MM.1S (cell line): ENCODE measurements at places on chromosomes 11 and 22.

DNA sequence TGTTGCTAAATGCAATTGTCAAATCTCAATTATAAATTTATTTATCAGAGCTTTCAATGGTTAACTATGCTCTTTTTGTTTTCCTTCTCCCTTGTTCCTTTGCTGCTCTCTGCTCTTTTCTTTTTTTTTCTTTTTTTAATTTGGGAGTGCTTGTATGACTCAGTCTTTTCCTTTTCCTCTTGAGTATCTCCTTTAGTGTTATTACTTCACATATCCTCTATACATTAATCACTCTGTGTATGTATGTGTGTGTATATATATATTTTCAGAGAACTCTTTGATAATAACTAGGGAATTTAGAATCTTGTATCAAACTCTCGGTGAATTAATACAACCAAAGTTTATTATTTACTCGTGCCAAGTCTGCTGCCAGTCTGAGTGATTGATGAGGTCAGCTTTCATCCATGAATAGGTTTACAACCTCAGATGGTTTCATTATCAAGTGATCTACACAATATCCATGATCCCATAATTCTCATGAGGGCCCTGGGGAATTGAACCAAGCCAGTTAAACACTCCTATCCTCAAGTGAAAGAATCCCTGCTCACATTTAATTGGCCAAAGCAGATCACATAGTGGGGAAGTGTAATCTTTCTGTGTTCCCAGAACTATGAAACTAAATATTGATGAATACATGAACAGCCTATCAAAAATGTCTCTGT lies 743.4 kb upstream of the CNTN5 start:
- H3K36me3 ChIP-seq: no peaks in the 10 kb centered on the region
- no peaks in the 10 kb centered on the region for H3K27me3 ChIP-seq
- H3K4me3 ChIP-seq: no peak overlapping the region

DNA sequence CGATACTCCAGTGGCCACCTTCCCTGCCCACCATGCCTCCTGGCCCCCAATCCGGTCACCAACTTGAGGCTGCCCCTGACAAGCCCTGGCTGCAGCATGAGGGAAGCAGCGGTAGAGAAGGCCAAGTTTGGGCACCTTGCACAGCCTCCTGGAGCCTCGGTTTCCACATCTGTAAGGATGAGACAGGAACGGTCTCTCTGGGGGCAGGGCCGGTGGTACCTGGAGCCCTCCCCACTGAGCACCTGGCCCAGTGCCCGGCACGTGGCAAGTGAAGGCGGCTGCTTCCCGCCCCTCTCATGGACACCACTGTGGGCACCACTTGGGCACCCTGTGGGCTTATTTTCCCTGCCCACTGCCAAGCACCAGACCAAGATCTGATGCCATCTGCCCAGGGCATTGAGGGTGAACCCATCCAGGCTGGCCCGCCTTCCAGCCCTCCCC lies 77.8 kb downstream of the CDKN1C start:
- no peak overlapping the region for H3K4me3 ChIP-seq
- H3K4me1 ChIP-seq: no peaks in the 10 kb centered on the region
- H3K27ac ChIP-seq: no peak overlapping the region
- no peaks in the 10 kb centered on the region for H3K36me3 ChIP-seq
- no peak for DNase-seq

GRCh38 chr11:114275280-114275679 lies 20.9 kb upstream of the NNMT start:
- no peak overlapping the region for H3K4me3 ChIP-seq
- no peaks in the 10 kb centered on the region for H3K36me3 ChIP-seq
- H3K27me3 ChIP-seq: no peaks in the 10 kb centered on the region
- DNase-seq: no peak

DNA sequence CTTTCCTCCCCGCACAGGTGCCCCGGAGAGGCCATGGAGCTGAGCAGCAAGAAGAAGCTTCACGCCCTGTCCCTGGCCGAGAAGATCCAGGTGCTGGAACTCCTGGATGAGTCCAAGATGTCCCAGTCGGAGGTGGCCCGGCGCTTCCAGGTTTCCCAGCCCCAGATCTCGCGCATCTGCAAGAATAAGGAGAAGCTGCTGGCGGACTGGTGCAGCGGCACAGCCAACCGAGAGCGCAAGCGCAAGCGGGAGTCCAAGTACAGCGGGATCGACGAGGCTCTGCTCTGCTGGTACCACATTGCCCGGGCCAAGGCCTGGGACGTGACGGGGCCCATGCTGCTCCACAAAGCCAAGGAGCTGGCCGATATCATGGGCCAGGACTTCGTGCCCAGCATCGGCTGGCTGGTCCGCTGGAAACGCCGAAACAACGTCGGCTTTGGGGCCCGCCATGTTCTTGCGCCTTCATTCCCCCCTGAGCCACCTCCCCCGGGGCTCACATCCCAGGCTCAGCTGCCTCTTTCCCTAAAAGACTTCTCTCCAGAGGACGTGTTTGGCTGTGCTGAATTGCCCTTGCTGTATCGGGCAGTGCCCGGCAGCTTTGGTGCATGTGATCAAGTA lies 1.3 kb downstream of the TIGD3 start:
- no peaks in the 10 kb centered on the region for H3K36me3 ChIP-seq
- no peaks in the 10 kb centered on the region for H3K27me3 ChIP-seq

DNA sequence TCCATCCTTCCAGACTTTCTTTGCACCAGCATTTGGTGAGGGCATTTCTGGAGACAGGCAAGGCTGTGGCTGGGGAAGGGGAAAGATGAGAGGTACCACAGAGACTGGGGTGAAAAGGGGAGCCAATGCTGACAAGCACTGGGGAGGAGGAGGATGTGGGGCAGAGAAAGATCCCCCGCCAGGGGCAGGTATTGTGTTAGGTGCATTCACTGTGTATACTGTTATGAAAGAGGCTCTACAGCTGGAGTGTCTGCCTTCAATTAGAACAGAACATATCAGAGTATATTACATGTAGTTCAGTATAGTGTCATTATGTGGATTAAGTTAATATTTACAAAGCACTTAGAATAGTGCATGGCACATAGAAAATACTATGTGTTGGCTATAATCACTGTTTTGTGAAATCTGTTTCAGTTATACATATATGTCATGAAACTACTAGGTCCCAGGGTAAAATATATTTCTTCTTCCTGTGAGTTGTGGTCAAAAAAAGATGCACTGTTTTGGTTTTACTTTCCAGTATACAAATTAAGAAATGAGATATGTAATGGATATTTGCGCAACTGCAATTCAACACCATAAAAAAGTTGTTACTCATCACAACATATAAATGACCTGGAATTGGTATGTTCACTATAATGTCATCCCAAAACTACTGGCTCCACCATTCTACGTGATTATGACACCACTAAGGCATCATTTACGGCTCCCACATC lies 8.4 kb downstream of the MSANTD2 start:
- no peaks in the 10 kb centered on the region for H3K36me3 ChIP-seq
- H3K27ac ChIP-seq: peak overlapping the region; percentile 29; the same call in 1 of the 2 replicates
- peaks cover 35% of the 10 kb centered on the region for H3K4me1 ChIP-seq
- peak; percentile 44 for DNase-seq
- peak overlapping the region; percentile 30; the same call in 1 of the 2 replicates for H3K4me3 ChIP-seq

GRCh38 chr11:35814081-35814695 lies 129.7 kb upstream of the LDLRAD3 start:
- no peak for DNase-seq
- H3K27ac ChIP-seq: no peak overlapping the region
- no peaks in the 10 kb centered on the region for H3K27me3 ChIP-seq
- H3K36me3 ChIP-seq: no peaks in the 10 kb centered on the region
- H3K4me3 ChIP-seq: no peak overlapping the region
